ENCODE measurements at places on chromosomes 11 and 22. TPM values are rescaled to one million over a fixed set of nuclear protein-coding genes. Genes with fewer than 3 reads are reported as not detected.
A peak's percentile ranks its signal among the peaks of the same experiment; 100 is the strongest.

Gene PGM2L1
- polyA plus RNA-seq, result 6.1 TPM

Gene C11orf16
- polyA plus RNA-seq, result 4.8 TPM

Gene RASGRP2
- 9.4 TPM for polyA plus RNA-seq

DNA sequence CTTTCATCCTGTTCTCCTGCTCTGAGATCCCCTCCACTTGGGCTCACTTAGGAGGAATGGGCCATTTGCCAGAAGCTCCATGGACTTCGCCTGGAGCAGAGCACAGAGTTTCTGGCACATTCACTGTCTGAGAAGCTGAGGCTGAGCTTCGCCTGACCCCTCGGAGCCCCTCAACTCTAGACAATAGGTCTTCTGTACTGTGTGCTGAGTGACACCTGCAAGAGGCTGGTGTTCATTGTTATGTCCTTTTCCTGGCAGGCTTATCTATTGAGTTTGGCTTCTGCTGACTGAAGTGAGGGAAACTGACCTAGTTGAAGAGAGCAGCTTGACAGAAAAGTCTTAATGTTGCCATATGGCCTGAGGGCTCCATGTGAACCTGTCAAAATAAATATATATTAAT is 124.3 kb downstream of the EHF start:
- no peak for DNase-seq

DNA sequence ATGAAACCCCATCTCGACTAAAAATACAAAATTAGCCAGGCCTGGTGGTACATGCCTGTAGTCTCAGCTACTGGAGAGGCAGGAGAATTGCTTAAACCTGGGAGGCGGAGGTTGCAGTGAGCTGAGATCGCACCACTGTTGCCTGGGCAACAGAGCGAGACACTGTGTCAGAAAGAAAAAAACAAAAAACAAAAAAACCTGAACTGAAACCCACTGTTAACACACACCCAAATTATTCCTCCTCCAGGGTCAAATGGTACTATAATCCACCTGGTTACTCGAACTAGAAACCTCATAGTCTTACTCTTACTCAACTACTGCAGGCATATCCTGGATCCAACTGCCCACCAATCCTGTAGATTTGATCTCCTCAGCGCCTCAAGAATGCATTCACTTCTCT is 35.5 kb downstream of the USP28 start:
- DNase-seq, result no peak

- peak; percentile 86 for DNase-seq
Observed at GRCh38 chr22:35231585-35232084, 25.7 kb upstream of the HMGXB4 start.

DNA sequence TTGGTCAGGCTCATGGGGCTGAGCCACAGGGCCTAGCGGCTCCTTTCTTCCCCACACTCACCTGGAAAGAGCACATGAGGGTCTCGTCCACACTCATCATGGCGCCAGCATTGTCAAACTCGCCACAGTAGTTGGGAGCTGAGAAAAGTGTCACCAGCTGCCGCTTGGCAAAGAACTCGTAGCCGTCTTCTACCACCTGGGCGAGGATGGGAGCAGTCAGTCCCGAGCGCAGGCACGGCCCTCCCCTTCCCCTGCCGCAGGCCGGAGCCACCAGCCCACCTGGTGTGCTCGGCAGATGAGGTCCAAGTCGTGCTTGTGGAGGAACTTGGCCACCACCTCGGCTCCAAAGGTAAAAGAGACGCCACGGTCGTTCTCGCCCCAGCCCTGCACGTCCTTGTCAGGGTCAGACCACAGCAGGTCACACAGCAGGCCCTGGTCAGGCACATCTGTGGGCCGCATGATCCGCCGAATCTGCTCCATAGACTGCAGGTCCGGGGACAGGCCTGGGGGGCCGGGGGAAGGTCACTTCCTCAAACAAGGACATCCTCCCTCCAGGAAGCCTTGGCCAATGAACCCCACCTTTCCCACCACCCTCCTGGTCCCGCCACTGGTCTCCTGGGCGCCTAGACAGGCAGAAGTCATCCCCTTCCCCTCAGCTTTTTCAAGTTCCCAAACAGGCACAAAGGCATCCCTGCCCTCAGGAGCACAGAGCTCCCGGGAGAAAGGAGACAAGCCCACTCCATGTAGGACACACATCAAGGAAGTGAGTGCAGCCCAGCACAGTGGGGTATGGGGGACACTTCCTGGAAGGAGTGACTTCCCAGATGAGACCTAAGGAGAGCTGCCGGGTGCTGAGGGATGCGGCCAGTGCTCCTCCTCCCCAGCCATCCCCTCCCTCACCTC is 2.7 kb downstream of the PPP1CA start:
- no peak for DNase-seq

- DNase-seq, result no peak
Observed at GRCh38 chr22:50318356-50318697, 8.5 kb downstream of the DENND6B start.

DNA sequence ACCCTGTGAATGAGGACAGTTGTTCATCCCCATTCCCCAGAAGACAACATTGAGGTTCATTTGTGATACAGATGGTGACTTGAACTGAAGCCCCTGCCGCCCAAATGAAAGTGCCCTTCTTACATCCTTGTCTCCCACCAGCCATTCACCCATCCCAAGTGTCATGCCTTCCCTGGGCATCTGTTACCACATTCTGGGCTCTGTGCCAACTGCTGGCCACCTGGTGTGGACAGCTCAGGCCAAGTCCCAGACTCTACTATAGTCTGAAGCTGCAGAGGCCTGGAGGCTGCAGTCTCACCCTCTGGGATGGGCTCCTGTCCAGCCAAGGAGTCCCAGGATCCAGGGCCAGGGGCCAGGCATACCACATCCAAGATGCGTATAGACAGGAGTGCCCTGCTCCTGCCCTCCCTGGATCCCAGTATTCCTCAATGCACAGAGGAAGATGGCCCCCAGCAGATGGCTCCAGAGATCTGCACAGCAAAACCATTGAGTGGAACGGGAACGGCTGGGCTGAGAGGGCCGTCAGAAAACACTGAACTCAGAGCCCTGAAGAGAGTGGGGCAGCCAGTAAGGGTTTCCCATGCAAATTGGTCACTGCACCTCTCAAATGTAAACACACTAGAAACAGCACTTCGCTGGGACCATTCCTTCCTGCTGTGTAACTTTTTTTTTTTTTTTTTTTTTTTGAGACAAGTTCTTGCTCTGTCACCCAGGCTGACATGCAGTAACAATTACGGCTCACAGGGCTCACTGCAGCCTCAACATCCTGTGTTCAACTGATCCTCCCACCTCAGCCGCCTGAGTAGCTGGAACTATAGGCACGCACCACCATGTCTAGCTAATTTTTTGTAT is 22.8 kb downstream of the ARRB1 start:
- DNase-seq, result no peak

GRCh38 chr11:84319863-84320262 is 1033.7 kb upstream of the CCDC90B start:
- DNase-seq, result no peak
